ENCODE measurements at places on chromosomes 2 and 18.

DNA sequence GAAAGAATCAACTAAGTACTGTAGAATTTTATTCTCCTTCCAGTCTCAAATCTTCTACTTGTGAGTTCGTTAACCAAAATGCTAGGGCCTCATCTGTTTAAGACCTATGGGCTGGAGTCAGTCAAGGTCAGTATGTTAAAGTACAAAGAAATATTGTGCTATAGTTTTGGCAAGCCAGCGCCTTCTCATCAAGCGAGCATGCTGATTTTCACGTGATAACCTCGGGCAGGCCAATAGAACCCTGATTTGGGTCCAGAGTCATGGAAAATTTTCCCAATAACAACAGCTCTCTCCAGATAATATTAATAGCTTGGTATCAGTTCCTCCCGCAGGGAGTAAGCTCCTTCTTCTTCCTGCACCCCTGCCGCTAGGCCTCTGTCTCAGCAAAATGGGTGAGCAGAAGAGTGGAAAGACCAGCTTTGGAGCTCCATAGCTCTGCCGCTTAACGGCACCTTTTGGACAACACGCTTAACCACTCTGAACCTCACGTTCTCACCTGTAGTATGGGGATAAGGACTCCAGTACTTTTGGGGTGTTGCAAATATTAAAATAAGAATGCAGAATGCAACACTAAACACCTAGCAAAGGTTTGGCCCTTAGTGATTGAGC, 11.7 kb downstream of the CABLES1 start:
- DNase-seq = no peak

- no peak for DNase-seq
Observed at GRCh38 chr2:5368263-5368662, 323.9 kb upstream of the SOX11 start.

GRCh38 chr2:135103843-135104242, 51.8 kb downstream of the RAB3GAP1 start:
- DNase-seq = no peak

- peak; percentile 97 for DNase-seq
Observed at GRCh38 chr2:41966431-41966893, 81.4 kb upstream of the PKDCC start.

DNA sequence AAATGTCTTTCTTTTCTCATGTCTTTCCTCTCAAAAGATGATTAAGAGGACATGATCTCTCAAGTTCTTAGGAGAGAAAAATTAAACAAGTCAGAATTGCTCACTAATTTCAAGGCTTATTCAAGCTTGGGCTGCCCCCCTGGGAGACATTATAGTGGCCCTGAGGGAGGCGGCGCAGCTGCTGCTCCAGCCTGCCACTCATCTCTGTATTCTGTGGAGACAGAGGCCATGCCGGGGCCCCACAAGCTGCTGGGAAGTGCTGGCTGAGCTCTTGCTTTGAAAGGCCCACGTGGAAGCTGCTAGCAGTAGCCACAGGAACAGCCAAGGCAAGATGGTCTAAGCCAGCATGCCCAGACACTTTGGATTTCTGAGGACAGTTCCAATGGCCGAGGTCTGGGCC, 267.4 kb downstream of the LNPK start:
- DNase-seq = no peak

- no peak for DNase-seq
Observed at GRCh38 chr18:44410740-44411139, 269.9 kb upstream of the SETBP1 start.

DNA sequence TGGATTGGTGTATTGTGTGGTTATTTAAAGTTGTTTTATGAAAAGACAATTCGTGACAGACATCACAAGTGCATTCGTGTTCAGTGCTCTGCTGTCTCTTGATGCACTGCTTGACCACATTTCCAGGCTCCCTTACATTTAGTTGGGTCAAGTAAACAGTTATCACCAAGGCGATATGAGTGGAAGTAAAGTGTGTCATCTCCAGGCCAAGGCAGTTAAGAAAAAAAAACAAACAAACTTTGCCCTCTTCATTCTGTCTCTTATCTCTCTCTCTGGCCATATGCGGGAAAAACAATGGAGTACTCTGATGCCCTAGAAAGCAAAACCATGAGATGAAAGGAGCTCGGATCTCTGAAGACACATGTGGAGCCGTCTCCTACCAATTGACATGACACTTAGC, 131.1 kb downstream of the DSEL start:
- DNase-seq = no peak

GRCh38 chr2:10877651-10878111, 34.1 kb upstream of the KCNF1 start:
- DNase-seq = no peak

DNA sequence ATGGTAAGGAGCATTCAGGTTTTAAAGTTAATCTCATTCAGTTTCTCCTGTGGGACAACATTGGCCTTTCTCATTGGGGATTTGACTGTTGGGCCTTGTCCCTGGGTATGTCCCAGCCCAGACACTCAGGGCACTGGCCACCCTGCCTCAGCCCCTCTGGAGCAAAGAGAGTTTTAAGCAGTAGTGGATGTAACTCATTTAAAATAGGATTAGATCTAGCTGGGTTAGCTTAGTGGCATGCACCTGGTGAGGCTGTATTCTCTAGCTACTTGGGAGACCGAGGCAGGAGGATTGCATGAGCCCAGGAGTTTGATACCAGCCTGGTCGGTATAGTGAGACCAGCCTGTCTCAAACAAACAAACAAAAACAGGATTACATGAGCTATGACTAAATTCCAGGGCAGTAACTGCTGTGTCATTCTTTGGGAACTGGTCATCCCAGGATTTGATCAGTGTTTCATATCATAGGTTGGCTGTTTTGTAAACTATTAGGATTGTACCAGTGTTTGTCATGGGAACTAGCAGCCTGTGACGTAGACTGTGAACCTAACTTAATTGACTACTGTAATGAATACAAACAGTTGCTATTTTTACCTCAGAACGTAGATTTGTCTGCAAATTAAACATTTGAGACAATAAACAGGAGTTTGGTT, 12.5 kb downstream of the INPP4A start:
- DNase-seq = no peak

- no peak for DNase-seq
Observed at GRCh38 chr2:188776634-188777033, 197.5 kb upstream of the COL3A1 start.

- DNase-seq = no peak
Observed at GRCh38 chr2:240269380-240269779, 128.9 kb upstream of the OTOS start.

GRCh38 chr2:36780231-36780839, 83.8 kb downstream of the VIT start:
- no peak for DNase-seq

DNA sequence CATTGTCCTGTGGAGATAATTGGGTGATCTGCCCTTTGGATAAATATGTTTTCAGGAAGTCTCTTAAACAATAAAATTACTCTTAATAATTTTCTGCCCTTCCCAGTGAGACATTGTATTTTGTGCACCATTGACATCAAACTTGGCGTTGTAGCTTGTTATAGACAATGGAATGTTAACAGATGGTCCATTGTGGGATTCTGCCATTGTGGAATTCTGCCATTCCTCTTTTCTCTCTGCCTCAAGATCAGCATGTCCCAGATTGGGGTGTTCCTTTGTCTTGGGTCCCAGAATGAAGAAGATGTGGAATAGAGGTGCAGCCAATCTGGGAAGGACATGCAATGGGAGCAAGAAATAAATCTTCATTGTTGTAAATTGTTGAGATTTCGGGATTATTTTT, 15.1 kb upstream of the LDAH start:
- DNase-seq = no peak

GRCh38 chr2:142693171-142693950, 184.1 kb upstream of the KYNU start:
- peak; percentile 36 for DNase-seq

DNA sequence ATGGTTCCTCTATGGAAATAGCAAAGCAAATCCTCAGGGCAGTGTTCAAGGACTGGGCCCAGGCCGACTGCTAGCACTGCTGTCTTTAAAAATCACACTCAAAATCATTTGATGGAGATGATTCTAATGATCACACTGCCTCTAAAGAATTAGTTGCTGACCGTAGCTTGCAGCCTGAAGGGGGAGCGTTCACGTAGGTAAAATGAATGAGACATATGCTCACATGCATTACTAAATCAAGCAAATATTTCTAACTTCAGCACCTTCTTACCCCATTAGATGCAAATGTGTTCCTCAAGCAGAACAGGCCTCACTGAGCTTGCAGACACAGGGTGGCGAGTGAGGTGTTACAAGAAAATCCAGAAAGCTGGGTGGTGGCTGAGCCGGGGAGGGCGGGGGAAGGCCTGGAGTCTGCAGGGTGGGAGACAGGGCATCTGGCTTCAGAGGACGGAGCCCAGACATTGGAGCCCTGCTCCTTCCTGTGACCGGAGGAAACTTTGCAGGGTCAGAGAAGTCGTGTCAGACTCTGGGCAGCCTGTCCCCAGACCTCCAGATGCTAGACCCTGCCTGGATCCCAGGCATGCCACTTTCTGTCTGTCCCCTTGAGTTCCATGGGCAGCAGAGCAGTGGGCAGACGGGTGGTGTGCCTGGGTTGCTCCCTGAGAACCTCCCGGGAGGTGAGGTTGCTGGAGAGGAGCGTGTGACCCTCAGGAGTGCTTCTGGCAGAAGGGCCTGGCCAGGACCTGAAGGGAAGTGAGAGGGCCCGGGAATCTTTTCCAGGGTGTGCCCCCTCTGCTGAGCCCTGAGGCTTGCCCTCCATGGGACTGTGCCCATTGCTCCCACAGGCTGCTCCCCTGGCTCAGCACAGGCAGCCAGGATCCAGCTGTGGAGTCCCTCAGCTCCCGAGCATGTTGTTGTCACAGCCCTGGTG, 7.1 kb upstream of the NPPC start:
- DNase-seq = no peak

DNA sequence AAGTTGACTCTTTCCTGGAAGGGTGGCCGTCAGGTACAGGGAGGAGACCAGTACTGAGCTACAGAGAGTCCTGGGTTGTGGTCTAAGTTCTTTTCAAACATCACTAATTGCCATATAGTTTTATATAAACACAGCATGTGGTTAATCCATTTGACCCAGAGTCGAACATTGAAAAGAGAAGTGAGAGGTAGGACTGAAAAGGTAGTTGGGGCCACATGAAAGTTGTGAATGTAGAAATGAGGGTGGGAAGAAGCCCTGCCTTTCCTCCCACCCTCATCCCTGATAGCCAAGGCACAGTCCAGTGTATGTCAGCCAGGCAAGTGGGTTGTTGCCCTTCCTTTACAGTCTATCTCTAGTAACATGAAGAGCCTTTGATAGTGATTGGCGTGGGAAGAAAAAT, 4.4 kb downstream of the DDX18 start:
- DNase-seq = no peak

- no peak for DNase-seq
Observed at GRCh38 chr2:20370191-20370590, 19.5 kb upstream of the PUM2 start.

DNA sequence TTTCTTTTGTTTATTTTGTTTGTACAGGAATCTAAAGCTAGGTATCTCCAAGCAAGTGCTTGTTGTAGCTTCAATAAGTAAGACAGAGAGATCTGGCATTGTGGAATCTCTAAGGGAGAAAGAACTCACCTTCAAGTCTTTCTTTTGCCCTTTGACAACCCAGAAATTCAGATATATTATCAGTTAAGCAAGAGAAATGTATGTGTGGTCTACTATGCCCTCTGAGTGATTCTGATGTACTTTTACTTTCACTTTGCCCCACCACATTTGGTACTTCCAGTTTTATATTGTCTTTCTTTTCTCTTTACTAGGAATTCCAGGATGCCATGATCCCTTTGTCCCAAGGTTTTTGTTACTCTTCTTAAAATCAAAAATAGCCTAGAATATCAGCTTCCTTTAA, 259.6 kb upstream of the PIK3C3 start:
- DNase-seq = no peak

DNA sequence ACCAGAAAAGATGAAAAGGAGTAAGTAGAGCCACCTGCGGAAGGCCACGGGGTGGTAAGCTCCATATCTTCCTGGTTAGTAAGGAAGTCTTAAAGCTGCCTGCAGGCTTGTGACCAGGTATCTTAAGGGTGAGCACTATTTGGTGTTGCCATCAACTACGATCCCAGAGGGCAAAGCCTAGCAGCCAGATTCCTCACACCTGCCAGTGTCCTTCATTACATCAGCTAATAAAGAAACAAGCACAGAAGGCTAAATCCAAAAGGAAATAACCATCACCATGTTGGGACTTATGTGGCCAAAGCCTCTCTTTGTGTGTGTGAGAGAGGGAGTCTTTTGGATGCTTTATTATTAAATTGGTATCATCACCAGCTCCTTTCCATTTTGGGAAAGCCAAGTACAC, 123.5 kb downstream of the ALK start:
- no peak for DNase-seq

DNA sequence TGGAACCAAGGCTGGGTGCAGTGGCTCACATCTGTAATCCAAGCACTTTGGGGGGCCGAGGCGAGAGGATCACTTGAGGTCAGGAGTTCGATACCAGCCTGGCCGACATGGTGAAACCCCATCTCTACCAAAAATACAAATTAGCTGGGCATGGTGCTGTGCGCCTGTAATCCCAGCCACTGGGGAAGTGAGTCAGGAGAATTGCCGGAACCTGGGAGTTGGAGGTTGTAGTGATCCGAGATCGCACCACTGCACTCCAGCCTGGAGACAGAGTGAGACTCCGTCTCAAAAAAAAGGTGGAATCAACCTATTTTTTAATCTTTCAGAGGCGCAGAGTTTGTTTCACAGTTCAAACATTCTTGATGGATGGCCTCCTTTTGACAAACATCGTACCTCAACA, 24.5 kb upstream of the ATP8B1 start:
- no peak for DNase-seq

DNA sequence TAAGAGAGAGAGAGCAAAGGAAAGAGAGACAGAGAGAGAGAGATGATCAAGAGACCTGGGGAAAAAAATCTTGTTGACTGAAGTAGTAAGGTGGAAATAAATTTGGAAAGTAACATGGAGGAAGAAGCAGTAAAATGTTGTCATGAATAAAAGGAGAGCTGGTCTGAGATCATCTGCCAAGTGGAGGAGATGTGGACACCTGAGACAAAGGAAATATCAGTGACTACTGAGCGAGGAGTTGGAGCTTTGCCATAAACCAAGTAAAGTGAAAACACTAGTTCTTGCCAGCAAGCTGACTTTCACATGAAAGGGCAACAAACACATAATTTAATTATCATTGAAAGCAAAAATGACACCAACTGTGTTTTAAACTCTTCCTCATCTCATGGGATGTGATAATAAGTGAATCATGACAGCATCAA, 49.0 kb upstream of the DSG1 start:
- DNase-seq = no peak

- DNase-seq = no peak
Observed at GRCh38 chr2:53519918-53520841, 247.4 kb upstream of the CHAC2 start.

GRCh38 chr2:233566141-233566956, at the start of gene USP40:
Gene USP40 (minus strand): TSS chr2:233566782. CDS start chr2:233565554, 1,228 bp downstream.
- DNase-seq = peak; percentile 95

DNA sequence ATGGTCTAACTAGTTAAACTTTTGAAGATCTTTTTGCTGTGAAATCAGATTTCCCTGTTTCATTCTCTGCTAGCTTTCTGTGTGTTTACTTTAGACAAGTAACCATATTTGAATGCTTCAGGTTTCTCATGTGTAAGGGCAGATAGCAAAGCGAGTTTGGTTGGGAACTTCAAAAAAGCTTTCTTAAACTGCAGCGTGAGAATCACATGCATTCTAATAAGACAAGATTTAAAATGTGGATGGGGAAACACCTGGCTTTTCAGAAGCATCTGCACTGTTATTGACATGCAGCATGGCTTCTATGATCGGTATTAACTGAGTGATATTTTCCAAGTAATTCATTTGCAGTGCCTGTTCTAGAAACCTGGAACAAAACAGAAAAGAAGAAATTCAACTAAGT, 119.3 kb downstream of the ABCA12 start:
- DNase-seq = no peak

GRCh38 chr2:189474526-189474925, 33.3 kb downstream of the WDR75 start:
- DNase-seq = no peak

Measured in aorta (tissue), 5 donors.